Keratinocyte (primary cell): ENCODE measurements at places on chromosomes 12 and 14.

- peak; percentile 7 for DNase-seq
Observed at GRCh38 chr12:89663577-89664357, 44.9 kb downstream of the ATP2B1 start.

DNA sequence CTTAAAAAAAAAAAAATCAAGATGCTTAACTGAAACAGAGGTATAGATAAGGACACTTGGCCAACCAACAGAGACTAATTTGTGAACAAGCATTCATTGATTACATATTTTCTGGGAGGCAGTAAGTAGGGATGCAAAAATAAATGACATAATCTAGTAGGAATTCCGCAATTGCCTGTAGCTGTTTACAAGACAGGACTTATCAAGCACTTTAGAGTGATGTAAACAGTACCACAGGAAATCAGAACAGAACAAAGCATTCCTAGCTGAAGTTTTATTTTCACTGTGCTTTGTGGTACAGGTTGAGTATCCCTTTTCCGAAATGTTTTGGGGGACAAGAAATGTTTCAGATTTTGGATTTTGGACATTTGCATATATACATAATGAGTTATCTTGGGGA is 68.2 kb upstream of the FGD4 start:
- peak; percentile 23 for DNase-seq

DNA sequence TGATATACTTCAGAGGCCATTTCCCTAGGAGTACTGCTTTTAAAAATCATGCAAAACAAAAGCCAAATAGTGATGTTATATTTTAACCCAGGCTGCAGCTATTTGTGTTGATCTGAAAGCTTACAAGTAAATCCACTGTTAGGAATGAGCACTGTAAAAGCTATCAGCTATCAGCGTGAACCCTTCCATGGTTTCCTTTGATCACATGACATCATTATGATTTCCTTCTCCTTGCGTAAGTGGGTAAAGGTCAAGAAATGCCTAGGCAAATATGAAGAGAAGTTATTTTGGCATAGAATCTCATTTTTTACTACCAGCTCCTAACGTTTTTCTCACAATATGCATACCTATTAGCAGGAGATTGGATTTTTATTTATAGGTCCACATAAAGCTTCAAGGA is 48.6 kb upstream of the CATSPERB start:
- no peak for DNase-seq

DNA sequence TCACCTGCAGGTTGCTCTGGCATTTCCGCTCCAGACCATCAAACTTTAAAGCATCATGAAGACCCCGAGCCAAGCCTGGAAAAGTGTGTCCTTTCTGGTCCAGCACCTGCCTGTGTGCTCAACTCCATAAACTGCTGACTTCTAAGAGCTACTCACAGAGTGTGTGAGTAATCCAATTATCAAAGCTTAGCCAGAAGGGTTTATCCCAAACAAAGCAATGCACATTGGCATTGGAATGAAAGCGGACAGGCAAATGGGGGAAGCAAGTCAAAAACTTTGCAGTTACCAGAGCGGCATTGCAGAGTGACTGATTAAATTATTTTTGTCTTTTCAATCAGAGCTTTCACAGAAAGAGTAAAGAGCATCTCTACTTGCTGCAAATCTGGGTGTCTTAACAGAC is 1262.4 kb upstream of the SEL1L start:
- no peak for DNase-seq

- no peak for DNase-seq
Observed at GRCh38 chr12:95248604-95249360, 31.2 kb downstream of the VEZT start.

DNA sequence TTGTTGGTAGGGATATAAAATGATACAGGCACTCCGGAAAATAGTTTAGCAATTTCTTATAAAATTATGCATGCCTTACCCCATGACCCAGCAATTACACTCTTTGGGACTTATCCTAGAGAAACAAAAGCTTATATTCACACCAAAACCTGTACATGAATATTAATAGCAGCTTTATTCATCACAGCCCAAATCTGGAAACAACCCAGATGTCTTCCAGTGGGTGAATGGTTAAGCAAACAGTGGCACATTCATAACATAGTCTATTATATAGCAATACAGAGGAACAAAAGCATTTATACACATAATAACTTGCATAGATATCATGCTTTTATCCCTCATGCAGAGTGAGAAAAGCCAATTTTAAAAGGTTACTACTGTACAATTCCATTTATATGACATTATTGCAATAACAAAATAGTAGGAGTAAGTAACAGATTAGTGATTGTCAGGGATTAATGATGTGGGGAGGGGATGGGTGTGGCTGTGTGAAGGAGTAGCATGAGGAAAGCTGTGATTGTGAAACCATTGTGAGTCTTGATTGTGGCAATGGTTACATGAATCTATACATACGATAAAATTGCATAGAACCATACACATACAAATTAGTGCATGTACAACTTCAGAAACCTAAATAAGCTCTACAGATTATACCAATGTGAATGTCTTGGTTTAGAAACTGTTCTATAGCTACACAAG is 363.1 kb upstream of the OR4E1 start:
- no peak for DNase-seq

- no peak for DNase-seq
Observed at GRCh38 chr12:102567031-102567985, 86.9 kb upstream of the IGF1 start.

DNA sequence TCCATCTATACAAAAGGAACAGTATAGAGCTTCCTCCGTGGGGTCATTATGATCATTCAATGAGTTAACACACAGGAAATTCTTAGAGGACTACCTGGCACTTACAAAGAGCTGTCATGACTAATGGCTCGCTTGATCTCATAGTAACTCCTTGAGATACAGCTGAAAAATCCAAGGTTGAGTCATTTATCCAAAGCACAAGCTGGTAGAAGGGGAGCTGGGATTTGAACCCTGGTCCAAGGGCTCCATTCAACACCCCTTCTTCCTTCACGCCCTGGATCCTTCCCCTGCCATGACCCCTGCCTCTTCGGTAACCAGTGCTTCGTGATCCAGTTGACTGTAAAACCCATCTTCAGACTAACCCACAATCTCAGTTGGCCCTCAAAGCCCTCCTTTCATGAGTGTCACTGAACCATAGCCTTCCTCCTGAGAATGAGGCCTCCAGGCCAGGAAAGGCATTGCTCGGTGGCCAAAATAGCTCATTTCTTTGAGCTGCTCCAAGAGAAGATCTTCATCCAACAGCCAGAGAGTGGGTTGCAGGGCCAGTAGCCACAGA is 7.8 kb downstream of the ZFP36L1 start:
- no peak for DNase-seq

DNA sequence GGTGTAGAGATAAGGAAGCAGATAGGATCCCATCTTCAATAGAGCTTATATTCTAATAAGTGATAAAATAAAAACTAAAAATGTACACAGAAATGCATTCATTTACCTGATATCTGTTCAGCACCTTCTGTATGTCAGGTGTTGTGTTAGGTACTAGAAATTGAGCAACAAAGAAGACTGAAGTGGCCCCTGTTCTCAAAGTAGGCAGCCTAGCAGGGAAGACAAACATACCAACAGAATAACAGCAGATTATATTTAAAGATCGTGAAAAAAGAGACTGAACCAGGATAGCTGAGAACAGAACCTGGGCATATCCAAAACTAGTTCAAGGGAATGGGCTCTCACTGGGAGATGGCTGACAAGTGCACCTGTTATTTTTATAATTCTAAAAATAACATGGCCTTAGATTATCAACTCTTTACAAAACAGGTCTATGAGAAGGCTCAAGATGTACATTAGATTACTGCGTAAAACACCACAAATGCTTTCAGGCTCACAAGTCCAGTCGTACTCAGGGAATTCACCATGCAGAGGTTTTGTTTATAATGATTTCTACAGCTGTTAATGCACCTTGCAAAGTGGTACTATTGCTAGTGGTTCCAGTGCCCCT is 16.4 kb downstream of the ANO6 start:
- DNase-seq = no peak

- DNase-seq = no peak
Observed at GRCh38 chr12:91413581-91414546, 231.2 kb upstream of the DCN start.

- no peak for DNase-seq
Observed at GRCh38 chr12:66190519-66191370, 1.7 kb downstream of the IRAK3 start.

GRCh38 chr14:44403193-44403592 is 103.9 kb downstream of the FSCB start:
- no peak for DNase-seq

GRCh38 chr12:10031321-10031720 is 839 bp downstream of the CLEC9A start:
- DNase-seq = no peak

DNA sequence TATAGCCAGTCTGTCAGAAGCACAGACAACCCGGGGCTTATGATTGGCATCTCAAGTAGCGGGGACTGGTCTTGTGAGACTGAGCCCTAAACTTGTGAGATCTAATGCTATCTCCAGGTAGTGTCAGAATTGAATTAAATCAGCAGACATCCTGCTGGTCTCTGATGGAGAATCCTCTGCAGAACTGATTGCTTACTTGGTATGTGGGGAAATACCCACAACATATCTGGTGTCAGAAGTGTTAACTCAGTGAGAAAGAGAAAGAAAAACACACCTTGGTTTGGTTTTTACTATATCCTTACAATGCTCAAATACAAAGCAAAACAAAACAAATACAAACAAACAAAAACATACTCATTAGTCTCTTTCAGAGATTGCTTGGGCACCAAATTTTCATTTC is 10.0 kb downstream of the SEL1L start:
- no peak for DNase-seq

GRCh38 chr12:32110417-32110816 is 3.8 kb downstream of the BICD1 start:
- no peak for DNase-seq

DNA sequence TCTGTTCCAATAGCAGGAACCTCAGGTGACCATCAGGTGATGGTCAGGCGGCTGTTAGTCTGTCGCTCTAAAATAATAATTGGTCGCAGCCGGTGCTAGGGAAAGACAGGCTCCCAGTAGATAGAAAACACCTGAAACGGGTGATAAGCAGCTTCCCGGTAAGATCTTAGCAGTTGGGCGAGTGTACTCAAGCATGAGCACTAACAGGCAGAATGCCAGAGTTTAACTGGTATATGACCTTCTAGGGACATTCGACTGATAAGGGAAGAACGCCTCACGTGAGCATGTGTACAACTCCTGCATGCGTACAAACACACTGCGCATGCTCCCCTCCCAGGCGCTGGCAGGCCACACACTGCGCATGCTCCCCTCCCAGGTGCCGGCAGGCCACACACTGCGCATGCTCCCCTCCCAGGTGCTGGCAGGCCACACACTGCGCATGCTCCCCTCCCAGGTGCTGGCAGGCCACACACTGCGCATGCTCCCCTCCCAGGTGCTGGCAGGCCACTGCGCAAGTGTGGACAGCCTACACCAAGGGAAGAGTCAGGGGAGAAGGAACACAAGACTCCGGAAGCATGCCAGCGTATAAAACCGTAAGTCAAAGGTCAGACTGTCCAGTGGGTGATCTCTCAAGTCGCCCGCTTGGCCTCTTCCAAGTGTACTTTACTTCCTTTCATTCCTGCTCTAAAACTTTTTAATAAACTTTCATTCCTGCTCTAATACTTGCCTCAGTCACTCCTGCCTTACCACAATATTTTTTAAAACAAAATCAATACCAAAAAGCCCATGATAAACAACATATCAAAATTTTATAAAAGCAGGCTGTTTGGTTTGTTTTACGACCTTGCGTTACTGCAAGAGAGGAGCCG is 24.5 kb downstream of the GPRC5D start:
- peak; percentile 56 for DNase-seq

GRCh38 chr12:54579258-54579657 is 9.2 kb downstream of the PPP1R1A start:
- DNase-seq = no peak

- no peak for DNase-seq
Observed at GRCh38 chr14:22479776-22480464, 109.1 kb downstream of the DAD1 start.

DNA sequence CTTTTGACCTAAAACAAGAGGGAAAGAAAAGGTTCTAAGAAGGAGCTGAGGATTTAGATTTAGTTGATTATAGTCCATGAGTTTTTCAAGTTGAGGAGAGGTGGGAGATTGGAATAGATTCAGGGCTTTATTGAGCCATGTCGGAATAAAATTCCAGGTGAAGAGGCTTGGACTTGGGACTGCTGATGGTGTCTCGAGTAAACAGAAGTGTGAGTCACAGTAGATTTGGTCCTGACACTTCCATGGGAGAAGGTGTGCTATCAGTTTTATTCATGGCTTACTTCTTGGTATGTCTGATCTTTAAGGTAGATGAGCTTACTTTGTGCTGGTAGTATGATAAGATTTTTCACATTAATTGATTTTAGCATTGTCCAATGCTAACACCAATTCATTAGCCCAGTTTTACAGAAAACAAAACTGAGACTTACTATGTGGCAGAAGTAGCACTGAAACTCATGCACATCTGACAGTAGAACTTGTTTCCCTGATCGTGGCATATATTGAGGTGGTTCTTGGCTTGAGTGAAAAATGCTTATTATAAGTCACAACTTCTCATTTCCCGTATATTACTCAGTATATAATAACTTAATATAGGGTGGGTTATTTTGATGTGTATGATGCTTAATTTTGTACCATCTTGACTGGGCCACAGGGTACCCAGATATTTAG is 172.4 kb upstream of the IGF1 start:
- DNase-seq = no peak

- DNase-seq = no peak
Observed at GRCh38 chr12:7188562-7189397, 706 bp upstream of the PEX5 start.

DNA sequence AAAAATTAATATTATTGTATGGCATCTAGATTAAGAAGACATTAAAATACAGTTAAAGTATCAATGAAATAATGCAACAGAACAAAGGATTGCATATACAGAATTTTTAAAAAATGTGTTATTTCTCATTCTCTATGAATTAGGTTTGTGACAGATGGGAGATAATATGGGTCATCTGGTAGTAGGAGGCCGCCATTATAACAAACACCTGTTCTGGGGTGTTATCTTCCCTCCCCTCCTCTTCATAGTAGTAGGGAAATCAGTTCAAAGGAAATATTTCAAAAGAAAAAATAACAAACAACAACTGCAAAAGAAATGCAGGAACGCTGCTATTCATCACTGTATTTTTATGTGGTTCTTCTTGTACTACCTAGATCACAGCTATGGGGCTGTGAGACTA is 187.0 kb upstream of the ATP2B1 start:
- DNase-seq = no peak

DNA sequence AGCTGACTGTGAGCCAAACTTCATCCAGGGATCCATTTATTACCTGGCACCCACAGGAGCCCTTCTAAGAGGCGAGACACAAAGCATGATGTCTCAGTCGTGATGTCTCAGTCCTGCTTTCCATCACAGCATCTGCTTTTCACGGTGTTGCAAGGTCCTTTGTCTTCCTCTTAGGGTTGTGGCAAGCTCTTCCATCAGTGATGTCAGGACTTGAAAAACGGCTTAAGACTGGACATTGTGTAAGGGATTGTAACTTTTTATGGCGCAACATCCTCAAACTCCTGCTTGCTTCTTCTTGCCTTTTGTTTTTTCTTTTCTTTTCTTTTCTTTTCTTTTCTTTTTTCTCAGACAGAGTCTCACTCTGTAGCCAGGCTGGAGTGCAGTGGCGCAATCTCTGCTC is 586.5 kb upstream of the TMEM132C start:
- no peak for DNase-seq

- peak; percentile 30 for DNase-seq
Observed at GRCh38 chr12:74889563-74890236, 319.9 kb downstream of the KCNC2 start.

GRCh38 chr12:109625131-109625559 is 51.6 kb downstream of the MVK start:
- no peak for DNase-seq
